ENCODE measurements at places on chromosomes 4 and X.

DNA sequence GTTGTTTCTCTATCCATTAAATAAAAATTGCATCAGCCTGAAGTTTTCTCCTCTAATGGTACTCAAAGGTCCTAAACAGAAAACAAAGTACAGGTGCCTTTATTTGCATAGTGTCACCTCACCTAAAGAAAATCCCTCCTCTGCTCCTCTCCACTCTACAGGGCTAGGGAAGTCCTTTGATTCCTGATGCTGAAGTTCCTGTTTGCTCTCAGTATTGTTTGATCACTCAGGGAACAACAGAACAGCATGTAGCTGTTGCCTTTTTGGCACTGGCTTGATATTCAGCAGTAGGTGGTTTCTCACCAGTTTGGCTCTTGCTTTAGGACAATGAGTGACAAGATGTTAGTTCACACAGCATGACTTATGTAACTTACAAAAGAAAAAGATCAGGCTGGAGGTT is 156.2 kb upstream of the SLC7A11 start:
- DNase-seq, result no peak

- no peak for DNase-seq
Measured at GRCh38 chr4:4659871-4660651, 118.2 kb upstream of the STX18 start.

DNA sequence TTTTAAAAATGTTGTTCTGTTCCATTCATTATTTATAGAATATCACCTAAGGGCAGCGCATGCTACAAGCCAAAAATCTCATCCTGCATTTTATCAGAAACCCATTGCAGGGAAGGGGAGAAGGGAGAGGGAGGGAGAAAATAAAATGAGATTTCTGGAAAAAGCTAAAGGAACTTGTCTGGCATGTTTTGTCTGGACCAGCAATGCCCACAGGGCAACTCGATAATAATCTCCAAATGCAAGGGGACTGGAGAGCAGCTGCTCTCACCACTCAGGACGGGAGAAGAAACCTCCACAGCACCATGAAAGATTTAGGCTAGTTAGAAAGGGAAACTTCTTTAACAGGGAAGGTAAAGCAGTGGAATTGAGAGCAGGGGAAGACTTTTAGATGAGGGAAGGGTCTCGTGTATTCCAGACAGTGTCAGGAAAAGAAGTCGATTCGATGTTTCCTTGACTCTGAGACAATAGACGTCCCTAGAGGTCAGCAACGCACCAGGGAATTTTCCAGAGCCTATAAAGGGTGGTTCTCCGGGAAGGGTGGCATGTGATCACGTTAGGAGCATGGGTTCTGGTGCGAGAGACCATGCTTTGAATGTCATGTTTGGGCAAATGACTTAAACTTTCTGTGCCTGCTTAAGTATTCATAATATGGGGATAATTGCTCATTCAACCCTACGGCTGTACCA is 132.2 kb upstream of the NDP start:
- DNase-seq, result no peak

GRCh38 chr4:38666766-38667084 is 2.7 kb downstream of the KLF3 start:
- no peak for DNase-seq

GRCh38 chr4:102477657-102478056 is 23.5 kb upstream of the NFKB1 start:
- DNase-seq, result no peak

- DNase-seq, result no peak
Measured at GRCh38 chr4:48041535-48042137, 25.1 kb downstream of the NIPAL1 start.

DNA sequence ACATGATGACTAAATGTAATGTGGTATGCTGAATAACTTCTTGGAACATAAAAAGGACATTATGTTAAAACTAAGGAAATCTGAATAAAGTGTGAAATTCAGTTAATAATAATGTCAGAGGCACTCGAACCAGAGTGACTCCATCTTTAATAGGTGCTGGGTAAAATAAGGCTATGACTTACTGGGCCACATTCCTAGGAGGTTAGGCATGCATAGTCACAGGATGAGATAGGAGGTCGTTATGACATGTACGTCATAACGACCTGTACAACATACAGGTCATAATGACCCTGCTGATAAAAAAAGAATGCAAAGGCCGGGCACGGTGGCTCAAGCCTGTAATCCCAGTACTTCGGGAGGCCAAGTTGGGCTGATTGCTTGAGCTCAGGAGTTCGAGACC is 28.9 kb upstream of the OPHN1 start:
- no peak for DNase-seq

DNA sequence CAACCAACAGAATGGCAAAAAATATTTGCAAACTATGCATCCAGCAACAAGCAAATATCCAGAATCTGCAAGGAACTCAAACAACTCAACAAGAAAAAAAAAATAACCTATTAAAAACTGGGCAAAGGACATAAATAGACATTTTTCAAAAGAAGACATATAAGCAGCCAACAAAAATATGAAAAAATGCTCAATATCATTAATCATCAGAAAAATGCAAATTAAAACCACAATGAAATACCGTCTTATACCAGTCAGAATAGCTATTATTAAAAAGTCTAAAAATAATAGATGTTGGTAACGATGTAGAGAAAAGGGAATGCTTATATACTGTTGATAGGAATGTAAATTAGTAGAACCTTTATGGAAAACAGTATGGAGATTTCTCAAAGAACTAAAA is 53.4 kb downstream of the WDR19 start:
- DNase-seq, result no peak

DNA sequence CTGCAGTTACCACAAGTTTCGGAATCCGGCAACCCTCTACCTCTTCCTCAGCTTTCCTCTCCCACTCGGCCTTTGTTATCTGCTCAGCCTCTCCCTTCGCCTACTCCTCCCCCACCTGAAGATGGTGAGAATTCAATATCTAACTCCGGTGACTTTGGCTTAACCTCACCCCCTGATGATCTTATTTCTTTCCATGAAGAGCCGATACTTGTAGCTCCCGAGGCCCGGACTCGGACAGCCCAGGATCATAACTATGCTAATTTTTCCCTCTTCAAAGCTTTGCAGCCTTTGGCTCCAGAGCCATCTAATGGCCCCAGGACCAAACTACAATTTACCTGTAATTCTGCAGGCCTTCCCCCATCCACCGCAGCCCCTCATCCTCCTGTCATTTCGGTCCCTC is 32.0 kb upstream of the MGST2 start:
- peak; percentile 61 for DNase-seq

- DNase-seq, result no peak
Measured at GRCh38 chrX:88584283-88584682, 162.7 kb upstream of the CPXCR1 start.

- no peak for DNase-seq
Measured at GRCh38 chr4:156638925-156639605, 332.5 kb downstream of the PDGFC start.

GRCh38 chr4:123412700-123413512 is 16.3 kb downstream of the SPRY1 start:
- DNase-seq, result no peak

- DNase-seq, result no peak
Measured at GRCh38 chrX:71541210-71542022, 8.5 kb downstream of the OGT start.

GRCh38 chr4:86927843-86928395 is 6.9 kb upstream of the AFF1 start:
- DNase-seq, result no peak

- no peak for DNase-seq
Measured at GRCh38 chrX:905848-906566, 275.4 kb downstream of the SHOX start.

DNA sequence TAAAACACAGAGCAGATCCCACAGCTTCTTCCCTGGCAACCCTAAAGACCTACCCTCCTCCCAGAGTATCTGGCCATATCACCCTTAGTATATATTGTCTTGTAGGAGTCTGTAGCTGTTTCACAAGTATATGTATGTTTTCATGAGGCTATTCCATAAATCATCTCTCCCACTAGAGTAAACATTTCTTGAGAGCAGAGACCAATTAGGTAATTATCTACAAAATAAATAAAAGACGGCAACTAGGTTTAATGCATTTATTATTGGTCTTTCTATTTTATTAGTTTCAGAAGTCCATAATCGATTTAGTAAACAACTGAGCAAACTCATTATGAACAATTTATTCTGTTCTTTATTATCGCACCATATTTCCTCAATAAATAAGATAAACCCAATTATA is 7.0 kb downstream of the ACOT9 start:
- no peak for DNase-seq

- no peak for DNase-seq
Measured at GRCh38 chr4:28675582-28675981, 1814.9 kb downstream of the STIM2 start.

DNA sequence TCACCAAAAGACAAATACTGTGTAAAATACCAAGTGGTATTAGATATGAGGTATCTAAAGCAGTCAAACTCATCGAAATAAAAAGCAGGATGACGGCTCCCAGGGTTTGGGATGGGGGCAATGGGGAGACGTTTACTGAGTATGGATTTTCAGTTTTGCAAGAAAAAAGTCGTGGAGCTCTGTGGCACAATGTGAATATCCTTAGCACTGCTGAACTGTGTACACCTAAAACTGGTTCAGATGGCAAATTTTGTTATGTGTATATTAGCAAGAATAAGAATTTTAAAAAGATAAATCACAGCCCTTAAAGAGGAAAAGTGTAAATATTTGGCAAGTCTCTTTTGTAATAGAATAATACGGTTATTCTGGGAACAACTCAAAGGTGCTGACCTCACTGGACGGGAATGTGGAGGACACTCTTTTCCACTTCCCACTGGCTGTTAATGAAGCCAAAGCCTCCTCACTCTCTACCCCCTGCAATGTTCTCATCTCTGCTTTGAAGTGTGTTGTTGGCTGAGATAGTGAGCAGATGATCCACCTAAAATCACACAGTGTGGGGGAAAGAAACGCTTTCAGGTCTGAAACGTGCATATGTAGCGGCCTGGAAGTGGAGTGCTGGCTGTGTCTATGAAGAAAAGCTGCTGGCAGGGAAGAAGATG is 49.2 kb downstream of the SEL1L3 start:
- no peak for DNase-seq

GRCh38 chr4:139564502-139564901 is 8.5 kb upstream of the SETD7 start:
- no peak for DNase-seq

All from right kidney (tissue), 9 donors.